ENCODE measurements at places on chromosomes 1 and 21.
A peak's percentile ranks its signal among the peaks of the same experiment; 100 is the strongest.

DNA sequence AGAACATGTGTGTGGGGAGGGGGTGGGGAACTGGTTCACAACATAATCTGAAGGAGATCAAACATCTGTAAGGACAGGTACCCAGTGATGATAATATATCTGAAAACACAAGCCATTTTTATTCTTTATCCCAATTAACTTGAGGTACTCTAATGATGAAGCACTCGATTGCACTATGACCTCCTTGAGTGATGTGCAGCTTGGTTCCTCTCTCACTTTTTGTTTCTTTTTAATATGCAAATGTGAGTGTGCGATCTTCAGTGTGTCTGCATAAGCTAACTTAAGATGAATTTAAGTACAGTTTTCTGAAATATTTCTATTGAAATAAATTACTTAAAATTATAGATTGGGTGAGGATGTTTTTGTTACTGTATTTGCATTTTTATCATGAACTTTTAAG lies 50.6 kb upstream of the ANGPTL1 start:
- DNase-seq = no peak

DNA sequence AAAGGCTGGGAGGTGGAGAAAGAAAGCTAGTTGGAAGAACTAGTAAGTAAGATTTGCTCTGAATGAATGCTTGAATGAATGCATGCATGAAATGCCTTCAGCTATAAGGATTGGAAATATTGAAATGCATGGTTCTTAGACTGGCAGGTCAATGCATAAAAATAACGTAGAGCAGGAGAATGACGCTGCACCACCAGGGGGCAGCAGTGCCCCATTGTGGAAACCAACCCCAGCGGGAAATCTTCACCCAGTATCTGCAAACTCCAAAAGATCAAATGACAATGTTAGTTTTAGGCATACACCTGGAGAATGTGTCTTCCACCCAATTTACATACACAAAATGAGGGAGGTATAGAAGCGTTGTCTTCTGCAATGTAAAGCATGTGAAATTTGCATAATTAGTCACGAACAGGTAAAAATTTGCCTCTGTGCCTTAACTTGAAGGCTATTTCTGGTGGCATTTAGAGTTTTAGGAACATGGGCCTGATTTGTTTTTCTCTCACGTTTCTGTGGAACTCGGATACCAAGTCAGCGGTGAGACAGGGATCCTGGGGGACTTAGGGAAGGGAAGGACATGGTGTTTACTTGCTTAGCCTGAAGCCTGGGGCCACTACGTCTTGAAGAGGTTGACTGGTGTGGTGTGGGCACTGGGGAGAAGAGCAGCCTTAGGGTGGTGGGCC lies 78.6 kb downstream of the HHAT start:
- DNase-seq = peak; percentile 64

GRCh38 chr1:214124915-214125314 lies 137.1 kb downstream of the PROX1 start:
- DNase-seq = no peak

- DNase-seq = peak; percentile 33
These were observed 1.2 kb downstream of the MAN1A2 start for GRCh38 chr1:117368116-117369108.

DNA sequence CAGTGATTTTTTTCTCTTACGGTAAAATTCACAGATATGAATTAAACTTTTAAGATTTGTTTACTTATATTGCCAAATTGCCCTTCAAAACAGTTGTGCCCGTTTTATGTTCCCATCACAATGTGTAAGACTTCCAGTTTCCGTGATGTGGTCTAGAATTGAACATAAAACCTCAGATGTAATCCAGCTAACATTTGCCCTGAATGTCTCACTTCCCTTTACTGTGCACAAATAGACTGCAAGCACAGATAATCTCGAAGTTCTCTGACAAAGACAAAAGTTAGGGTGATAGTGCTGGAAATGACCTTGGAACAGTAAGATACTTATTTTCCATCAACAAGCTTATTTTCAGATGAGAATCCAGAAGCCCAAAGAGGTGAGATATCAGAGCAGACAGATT lies 177.5 kb downstream of the ZZZ3 start:
- DNase-seq = no peak

- no peak for DNase-seq
These were observed 44.1 kb downstream of the NIBAN1 start for GRCh38 chr1:184930232-184930631.

DNA sequence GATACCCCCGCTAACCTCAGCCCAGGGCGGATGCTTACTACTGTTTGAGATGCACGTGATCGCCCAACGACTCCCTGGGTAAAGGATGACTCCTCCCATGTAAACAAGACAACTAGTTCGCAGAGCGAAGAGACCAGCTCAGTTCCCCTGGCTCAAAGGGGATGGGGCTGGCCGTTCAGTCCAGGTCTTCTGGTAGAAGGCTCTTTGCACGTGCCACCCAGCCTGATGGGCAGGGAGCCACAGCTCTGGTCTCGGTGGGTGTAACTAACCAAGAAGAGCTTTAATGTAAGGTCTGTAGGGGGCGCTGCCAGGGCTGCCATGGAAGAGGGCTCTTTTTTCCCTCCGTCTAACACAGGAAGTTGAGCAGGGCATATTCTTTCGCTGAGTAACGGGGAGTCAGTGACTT lies 49.4 kb upstream of the PARP1 start:
- DNase-seq = peak; percentile 64

- peak; percentile 82 for DNase-seq
These were observed 25.6 kb downstream of the S100A10 start for GRCh38 chr1:151968058-151968457.

DNA sequence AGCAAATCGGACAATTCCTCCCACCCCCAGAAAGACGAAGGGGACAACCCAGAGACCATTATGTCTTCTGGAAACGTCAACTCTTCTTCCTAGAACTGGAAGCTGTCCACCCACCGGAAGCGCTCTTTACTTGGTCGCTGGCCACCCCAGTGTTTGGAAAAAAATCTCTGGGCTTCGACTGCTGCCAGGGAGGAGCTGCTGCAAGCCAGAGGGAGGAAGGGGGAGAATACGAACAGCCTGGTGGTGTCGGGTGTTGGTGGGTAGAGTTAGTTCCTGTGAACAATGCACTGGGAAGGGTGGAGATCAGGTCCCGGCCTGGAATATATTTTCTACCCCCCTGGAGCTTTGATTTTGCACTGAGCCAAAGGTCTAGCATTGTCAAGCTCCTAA lies 3.2 kb downstream of the S1PR1 start:
- no peak for DNase-seq

GRCh38 chr1:204285436-204286305 lies 71.9 kb upstream of the GOLT1A start:
- DNase-seq = no peak

- no peak for DNase-seq
These were observed 504.1 kb upstream of the ADGRL2 start for GRCh38 chr1:81296601-81297000.

- no peak for DNase-seq
These were observed 1.6 kb downstream of the ABCA4 start for GRCh38 chr1:94119306-94119705.

- DNase-seq = peak; percentile 92
These were observed at the start of gene ADPRS for GRCh38 chr1:36088577-36089392. ADPRS (plus strand) TSS chr1:36088892; CDS start chr1:36088905, 13 bp downstream.

GRCh38 chr1:115669886-115670285 lies 28.1 kb downstream of the VANGL1 start:
- DNase-seq = no peak

DNA sequence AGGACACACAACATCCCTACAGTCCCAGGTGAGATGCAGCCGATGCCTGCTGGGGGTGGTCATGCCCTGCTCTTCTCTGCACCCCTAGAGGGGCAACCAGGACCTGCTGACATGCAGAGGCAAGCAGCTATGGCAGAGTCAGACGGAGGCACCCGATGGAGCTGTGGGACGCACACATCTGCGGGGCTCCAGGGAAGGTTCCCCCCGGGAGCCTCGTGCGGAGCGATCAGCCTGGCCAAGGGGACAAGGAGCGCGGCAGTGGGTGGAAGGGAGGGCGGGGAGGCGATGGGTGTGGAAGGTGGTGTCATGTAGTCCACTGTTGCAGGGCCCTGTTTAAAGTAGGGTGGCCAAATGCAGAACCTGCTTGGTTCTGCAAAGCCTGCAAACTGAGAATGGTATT lies 143.0 kb upstream of the AJAP1 start:
- no peak for DNase-seq

DNA sequence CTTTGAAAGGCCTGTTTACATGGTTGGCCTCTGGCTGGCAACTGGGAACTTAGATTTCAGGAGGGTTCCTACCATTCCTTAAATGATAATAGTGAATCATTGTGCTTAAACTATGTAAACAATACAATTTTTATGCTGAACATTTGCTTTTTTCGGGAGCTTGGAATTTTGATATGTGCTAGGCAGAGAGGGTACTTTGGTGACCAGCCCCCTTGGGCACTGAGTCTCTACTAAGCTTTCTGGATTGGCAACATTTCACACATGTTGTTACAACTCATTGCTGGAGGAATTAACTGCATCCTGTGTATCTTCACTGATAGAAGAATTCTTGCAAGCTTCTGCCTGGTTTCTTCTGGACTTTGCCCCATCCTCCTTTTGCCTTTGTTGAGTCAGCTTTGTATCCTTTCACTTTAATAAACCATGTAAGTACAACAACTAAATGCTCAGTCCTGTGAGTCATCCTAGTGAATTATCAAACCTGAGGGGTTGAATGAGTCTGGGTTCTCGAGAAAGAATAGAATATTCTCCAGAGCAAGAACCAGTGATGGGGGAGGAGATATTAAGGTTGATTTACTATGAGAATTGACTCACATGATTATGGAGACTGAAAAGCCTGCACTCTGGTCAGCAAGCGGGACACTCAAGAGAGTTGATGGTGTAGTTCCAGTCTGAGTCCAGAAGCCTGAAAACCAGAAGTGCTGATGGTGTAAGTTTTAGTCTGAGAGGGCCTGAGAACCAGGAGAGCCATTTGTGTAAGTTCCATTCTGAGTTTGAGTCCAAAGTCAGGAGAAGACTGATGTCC lies 3.1 kb upstream of the SLC16A4 start:
- DNase-seq = no peak

GRCh38 chr1:180291004-180291403 lies 60.9 kb downstream of the LHX4 start:
- no peak for DNase-seq

DNA sequence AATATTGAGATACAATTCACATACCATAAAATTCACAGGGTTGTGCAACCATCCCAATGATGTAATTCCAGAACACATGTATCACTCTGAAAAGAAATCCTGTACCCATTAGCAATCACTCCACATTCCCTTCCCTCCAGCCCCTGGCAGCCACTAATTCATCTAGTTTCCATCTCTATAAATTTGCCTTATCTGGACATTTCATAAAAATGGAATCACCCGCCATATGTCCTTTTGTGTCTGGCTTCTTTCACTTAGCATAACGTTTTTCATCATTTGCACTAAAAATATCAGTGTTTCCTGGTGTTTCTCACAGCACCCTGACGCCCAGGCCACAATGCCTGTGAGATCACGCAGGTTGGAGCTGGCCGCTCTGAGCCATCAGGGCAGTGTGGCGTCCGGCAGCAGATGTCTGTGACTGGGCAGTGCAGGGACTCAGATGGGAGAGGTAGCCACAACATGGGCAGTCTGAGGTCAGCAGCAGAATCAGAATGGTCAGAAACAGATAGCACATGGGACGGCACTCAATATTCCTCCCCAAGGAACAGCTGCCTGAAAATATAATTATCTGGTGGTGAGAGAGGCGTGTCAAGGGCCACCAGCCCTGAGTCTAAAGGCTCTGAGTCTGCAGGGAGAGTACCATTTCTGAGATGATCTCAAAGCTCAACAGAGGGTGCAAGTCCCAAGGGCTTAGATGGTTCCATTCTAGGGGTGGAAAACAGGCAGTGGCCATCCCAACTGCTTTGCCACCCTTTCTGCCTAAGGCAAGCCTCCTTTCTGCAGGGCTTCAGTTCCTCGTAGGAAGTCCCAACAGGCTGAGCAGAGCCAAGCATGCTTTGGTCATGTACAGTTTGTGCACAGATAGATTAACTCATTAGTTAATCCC lies 129.4 kb upstream of the EDN2 start:
- no peak for DNase-seq

- no peak for DNase-seq
These were observed 94.6 kb downstream of the VPS13D start for GRCh38 chr1:12324423-12324822.

DNA sequence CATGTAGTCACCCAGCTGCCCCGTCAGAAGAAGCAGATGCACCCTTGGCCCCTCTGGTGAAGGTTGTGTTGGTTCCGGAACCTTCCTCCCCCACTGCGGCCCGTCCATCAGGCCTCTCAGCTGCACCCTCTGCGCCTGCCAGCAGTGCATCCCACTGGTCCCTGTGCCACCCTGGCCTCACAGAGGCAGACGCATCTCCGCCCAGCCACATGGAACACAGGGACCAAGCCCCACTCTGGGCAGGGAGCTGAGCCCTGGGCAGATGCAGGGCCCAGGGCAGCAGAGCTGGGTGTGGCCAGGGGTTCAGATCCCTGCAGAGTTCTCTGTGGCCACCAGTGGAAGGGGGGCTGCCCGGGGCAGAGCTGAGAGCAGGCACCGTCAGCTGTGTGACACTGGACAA lies 50.6 kb downstream of the SLC19A1 start:
- DNase-seq = no peak

DNA sequence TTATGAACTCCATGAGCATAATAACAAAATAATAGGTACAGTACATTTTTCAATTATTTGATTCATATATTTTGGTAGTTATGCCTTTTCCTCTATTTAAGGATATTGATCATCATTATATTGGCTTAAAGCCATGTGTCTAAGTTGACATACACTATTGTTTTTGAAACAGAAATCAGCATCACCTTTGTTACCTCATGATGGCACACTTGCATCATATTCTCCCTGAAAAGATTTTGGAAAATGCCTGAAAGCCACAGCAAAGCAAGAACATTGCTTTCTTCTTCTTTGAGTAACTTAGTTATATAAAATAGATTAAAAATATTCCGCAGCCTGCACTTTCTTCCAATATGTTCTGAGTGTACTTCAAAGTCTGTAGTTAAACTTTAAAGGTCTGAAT lies 33.3 kb downstream of the TMPRSS15 start:
- DNase-seq = no peak

DNA sequence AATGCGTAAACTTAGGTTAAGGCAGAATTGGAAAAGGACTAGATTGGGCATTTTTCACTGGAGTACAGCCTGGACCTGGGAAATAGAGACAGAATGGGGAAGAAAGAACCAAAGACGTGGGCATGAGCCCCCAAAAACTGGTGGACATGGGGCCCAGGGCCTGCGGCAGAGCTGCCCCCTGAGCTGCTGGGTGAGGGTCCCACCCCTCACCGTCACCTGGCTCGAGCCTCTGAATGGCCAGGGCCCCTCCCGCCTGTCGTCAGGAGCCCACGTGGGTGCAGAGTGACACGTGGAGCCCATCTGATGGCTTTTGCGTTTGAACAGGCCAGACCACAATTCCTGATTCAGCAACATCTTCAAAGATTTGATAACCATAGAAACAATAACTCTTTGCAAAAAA lies 360.9 kb upstream of the VAMP3 start:
- no peak for DNase-seq

DNA sequence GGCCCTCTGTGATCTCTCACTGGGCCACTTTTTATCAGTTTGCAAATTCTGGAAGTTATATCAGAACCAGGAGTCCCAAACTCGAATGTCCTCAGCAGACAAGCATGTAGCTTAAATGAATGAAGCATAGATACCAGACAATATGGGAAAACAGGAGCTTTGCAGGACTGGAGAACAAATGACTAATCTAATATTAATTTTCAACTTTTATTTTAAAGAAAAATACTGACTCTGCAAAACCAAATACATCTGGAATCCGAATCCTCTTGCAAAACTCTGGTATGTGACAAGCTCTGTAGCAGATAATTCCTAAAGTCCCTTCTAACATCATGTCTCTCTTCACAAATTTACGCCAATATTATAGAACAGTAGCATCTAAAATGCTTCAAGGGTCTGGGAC lies 427.4 kb downstream of the TTLL7 start:
- DNase-seq = no peak

- DNase-seq = no peak
These were observed 10.3 kb downstream of the ROR1 start for GRCh38 chr1:63784083-63784482.

All from CD4-positive, alpha-beta T cell treated with Interleukin-12 subunit alpha and Interleukin-12 subunit beta, for 1 hour (primary cell).